Activated T-helper 1 cell treated with anti-CD3 and anti-CD28 coated beads, Interleukin-2, amount 50 U/mL, for 16 hours (primary cell): ENCODE measurements at places on chromosomes 2 and 18.

DNA sequence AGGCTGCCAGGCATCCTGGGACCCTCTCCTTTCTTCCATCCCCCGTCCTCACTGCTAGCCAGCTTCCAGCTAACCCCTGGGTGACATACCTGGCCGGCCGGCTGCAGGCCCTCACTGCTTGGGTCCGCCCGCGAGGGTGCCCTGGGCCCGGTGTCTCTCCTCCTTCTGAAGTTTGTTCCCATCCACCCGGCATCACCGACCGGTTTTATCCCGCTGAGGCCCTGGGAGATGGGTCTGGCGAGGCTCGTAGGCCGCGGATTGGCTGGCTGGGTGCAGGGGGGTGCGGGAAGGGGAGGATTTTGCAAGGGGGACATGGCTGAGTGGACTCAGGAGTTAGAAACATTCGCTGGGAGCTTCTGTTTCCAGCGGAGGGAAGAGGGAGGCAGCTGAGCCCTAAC is at the start of gene PAX8:
TSS of gene PAX8 (minus strand) at position 180 of the 398 bp plus-strand sequence. CDS start 527 bp downstream, outside the sequence.
- DNase-seq: no peak

DNA sequence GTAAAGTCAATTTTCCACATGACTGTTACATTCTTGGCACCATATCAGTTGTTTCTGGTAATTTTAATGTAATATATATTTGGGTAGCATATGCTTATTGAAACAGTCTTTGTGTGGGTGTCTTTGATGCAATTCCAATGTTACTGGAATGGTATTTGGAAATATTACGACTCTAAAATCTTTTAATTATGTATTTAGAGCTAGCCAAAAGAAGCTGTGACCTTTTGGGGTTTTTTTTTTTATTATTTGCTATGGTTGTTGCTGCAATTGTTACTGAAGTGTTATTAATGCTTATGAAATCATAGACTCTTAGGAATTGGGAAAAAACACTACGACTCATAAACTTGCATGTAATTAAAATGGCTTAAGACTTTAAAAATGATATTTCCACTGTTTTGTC is 95.9 kb downstream of the AOX1 start:
- DNase-seq: no peak

- no peak for DNase-seq
Observed at GRCh38 chr2:156476021-156476849, 40.1 kb downstream of the GPD2 start.

- DNase-seq: no peak
Observed at GRCh38 chr18:4931209-4931608, 265.8 kb downstream of the AKAIN1 start.

DNA sequence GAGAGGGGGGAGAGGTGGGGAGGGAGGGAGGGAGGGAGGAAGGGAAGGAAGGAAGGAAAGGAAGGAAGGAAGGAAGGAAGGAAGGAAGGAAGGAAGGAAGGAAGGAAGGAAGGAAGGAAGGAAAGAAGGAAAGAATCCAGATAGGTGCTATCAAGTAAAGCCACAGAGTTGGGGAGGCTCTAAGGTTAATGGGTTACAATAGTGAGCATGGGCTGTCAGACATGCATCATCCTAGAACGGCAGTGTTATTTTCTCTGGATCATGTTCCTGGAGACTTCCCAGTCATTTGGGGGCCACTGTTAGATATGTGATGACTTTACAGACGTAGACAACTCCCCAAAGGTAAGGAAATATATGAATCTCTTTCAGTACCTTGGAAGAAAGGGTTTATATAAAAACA is 31.1 kb downstream of the CDK15 start:
- DNase-seq: no peak

GRCh38 chr2:61763605-61764034 is 90.2 kb downstream of the FAM161A start:
- no peak for DNase-seq

- no peak for DNase-seq
Observed at GRCh38 chr2:119236796-119237195, 13.2 kb downstream of the STEAP3 start.

DNA sequence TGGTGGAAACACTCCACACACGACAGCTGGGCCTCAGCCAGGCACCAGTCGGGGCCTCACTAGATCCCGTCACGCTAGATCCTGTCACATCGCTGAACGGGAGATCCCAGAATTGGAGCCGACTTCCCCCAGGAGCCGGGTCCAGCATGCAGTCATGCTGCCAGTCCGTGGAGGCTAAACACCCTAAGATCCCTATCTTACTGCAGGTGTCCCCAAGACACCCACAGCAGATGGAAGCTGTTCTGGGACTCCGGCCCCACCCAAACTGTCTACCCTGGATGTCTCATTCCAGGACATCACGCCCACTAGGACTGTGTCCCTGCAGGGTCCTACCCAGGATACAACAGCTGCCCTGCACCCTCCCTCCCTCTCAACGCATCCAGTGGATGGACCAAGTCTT is 23.4 kb downstream of the ZNF516 start:
- no peak for DNase-seq

DNA sequence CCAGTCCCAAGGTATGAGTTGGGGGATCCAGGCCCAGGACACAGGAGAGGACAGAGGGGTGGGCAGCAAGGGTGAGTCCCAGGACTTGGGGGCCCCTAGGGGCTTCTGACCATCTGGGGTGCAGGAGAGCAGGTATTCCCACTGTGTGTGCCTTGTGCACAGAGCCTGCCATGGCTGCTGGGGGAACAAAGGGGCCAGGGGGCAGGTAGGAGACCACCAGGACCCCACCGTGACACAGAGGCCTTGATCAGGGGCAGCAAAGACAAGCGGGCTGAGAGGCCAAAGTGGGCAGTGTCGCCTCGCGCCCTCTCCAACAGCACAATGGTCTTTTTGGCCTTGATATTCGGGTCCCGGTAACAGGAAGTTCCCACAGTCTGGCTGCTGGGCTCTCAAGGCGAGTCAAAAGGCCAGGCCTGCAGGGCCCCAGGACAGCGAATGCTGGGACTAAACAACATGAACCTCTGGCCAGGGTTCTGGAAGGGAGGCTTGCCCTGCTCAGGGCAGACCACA is 12.3 kb upstream of the GPR17 start:
- no peak for DNase-seq

- no peak for DNase-seq
Observed at GRCh38 chr18:74507097-74507881, 11.1 kb downstream of the CNDP2 start.

DNA sequence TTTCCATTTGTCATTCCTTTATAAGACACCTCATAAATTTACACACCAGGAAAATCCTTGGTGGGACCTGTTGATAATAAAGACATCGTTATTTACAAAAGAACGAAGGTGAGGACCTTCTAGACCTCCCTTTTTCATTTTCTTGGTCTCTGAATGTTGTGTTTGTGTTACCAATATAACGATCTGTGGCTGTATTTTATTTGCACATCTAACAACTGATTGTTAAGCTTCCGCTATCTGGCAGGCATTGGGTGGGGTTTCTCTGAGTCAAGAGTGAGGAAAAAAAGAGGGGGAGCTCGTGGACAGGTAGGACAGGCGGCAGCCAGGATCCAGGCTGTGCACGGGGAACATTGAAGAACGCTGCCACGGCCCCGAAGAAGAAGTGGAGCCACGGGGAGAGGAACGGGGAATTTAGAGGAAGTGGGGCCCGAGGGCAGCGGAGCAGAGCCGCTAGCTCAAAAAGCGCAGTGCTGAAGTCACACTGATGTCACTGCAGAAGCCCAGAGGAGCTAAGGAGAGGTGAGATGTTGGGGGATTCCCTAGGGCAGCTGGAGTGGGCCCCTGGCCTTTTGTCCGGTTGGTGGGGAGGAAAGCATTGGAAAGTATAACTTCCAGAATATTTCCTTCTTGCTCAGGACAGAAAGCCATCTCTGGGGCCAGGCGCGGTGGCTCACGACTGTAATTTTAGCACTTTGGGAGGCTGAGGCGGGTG is 20.9 kb upstream of the DNMT3A start:
- no peak for DNase-seq
